ENCODE measurements at places on chromosomes 13 and 19.

DNA sequence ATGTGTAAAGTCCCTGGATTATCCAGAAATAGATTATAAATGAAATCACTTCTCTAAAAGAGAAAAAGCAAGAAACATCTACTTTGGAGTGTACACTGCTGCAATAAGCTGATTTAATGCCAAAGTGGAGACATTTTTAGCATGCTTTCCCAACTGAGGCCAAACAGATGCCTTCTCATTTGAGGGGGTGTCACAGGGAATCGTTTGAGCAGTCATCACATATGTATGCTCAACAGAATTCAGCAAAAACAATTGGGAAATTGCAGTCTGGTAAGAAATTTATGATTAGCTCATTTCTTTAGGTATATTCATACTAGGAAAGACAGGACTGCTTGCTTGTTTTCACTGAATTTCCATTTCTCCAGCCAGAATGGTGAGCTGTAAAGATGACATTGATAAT, 27.3 kb upstream of the TPP2 start:
- no peak for DNase-seq

DNA sequence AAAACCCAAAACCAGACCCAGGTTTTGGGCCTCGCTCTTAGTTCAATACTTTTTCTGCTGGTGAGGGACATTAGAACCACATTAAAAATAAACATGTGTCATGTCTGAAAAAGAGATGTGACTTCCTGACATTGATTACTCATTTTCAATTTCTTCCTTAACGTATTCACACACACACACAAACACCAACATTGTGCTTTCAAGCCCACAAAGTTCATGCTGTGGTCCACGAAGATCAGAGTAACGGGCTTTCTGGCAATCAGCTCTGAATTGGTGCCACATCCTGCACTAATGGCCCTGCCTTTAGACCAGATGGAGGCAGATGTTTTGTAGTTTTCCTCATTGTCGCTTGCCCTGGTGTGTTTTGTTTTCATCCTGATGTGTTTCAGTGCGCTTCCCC, 47.9 kb upstream of the POMP start:
- DNase-seq = peak; percentile 40

GRCh38 chr13:34070544-34071303, 252.8 kb downstream of the RFC3 start:
- DNase-seq = no peak

GRCh38 chr19:19257137-19257536, 16.0 kb downstream of the TM6SF2 start:
- DNase-seq = no peak

- no peak for DNase-seq
Observed at GRCh38 chr13:30355839-30356238, 48.5 kb upstream of the KATNAL1 start.

DNA sequence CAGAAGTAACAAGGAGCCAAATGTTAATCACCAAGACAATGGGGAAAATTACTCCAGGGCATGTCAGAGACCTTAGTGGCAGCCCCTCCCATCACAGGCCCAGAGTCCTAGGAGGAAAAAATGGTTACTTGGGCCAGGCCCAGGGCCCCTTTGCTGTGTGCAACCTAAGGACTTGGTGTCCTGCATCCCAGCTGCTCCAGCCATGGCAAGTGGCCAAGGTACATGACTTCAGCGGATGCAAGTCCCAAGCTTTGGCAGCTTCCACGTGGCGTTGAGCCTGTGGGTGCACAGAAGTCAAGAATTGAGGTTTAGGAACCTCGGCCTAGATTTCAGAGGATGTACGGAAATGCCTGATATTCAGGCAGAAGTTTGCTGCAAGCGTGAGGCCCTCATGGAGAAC, 46.7 kb downstream of the OR10H4 start:
- DNase-seq = no peak

DNA sequence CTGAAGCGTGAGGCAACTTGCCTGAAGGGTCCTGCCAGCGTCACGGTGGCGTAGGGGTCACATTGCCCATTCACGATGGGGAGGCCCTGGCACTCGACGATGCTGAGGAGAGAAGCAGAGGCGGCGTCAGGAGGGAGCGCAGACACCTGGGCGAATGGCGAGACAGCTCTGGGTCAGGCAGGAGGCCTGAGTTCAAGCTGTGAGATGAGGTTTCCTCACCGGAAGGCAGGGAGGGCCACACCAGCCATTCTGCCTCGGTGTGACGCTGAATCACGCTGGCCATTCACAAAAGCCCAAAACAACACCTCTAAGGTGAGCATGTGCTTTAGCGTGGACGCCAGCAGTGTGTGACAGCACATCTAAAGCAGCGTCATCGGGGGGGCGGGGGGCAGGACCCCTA, 54.0 kb upstream of the C13orf46 start:
- no peak for DNase-seq

DNA sequence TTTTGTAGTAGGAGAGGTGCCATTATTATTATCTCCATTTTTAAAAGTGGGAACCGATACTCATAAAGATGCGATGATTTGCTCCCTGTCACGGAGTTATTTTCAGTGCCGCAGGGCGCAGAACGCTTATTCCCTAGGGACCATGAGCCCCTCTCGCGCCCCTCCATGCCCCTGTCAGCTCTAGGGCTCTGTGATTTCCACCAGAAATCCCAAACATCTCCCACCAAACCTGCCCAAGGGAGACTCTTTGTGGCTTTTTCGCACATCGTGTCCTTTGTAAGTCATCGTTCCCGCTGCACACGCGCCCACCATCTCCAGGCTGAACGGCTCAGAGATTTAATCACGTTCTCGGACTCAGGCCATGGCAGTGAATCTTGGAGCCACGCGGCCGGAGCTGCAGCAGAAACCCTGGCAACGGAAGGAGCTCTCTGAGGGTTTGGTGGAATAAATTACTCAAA, 105.1 kb downstream of the DNAJC15 start:
- DNase-seq = no peak

- DNase-seq = no peak
Observed at GRCh38 chr19:45778010-45778661, 4.2 kb downstream of the DMPK start.

GRCh38 chr13:32824675-32825074, 191.5 kb upstream of the KL start:
- DNase-seq = peak; percentile 96

- peak; percentile 90 for DNase-seq
Observed at GRCh38 chr13:50589139-50589538, 254.4 kb downstream of the DLEU7 start.

DNA sequence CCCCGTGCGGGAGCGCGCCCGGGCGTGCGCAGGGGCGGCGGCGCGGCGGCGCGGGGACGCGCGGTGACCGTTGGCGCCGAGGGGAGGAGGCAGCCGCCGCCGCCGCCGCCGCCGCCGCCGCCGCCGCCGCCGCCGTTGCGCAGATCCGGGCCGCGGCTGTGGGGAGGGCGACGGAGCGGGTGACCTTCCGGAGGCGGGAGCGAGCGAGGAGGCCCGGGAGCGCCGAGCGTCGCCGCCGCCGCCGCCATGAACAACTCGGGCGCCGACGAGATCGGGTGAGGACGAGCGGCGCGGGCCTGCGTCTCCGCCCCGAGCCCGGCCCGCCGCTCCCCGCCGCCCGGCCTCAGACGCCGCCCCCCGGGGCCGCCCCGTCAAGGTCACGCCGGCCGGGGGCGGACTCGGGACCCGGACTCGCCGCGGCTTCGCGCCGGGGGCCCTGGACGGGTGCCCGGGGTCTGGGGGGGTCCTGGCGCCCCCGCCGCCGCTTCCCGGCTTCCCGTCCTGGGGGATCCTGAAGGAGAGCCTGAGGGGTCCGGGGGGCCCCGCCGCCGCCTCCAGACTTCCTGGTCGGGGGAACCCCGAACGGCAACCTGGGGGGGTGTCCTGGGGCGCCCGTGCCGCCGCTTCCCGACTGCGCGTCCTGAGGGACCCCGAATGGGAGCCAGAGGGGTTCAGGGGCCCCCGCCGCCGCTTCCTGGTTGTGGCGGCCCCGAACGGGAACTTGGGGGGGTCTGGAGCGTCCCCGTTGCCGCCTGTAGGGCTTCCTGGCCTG, at the start of gene DAZAP1:
Gene DAZAP1, plus strand, starts transcription at position 59 of the 772 bp plus-strand sequence. Its CDS starts 188 bp downstream, at position 247.
- peak; percentile 30 for DNase-seq

DNA sequence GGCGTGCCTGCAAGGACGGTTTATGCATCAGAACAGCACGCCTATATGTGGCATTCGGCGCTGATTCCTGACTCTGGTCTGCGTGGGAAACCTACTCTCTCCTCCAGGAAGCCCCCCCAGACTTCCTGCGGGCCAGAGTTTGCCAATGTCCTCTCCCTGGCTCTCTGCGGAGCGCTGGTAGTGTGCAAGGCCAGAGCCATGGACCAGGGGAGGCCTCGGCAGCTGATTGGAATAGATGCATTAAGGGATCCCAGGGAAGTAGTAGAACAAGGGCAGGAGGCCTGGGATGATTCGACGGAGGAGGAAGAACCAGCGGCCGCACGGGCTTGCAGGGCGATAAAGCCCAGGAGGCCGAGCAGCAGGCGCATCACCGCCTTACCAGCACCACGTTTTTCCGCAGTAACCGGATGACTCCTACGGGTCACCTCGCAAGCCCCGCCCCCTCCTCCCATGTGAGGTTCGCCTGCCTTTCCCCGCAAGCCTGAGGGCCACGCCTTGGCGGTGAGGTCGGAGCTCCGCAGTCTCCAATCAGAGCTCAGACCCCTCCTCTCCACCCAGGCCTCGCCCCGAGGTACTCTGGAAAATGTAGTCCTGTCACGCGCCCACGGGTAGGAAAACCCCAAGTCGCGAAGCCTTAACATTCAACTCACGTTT, 5.0 kb downstream of the CLEC11A start:
- peak; percentile 74 for DNase-seq

DNA sequence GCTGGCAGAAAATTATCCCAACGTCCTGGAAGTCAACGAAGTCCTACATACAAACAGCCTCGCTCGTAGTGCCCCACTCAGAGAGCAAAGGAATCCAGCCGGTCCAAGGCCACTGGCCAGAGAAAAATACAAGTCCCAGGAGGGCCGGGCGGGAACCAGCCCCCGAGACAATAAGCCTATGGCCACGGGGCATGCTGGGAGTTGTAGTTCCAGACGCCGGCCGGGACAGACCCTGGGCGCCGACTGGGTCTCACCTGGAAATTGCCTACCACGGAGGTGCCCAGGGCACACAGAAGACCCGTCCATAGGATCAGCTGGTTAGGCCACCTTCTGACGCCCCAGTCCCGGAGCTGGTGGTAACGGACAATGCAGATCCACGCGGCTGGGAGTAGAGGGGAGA, 5.4 kb downstream of the TMEM150B start:
- DNase-seq = peak; percentile 64

GRCh38 chr19:38701455-38702063, 42.7 kb downstream of the CAPN12 start:
- DNase-seq = no peak

GRCh38 chr19:6423499-6424194, 964 bp downstream of the KHSRP start:
- peak; percentile 75 for DNase-seq

DNA sequence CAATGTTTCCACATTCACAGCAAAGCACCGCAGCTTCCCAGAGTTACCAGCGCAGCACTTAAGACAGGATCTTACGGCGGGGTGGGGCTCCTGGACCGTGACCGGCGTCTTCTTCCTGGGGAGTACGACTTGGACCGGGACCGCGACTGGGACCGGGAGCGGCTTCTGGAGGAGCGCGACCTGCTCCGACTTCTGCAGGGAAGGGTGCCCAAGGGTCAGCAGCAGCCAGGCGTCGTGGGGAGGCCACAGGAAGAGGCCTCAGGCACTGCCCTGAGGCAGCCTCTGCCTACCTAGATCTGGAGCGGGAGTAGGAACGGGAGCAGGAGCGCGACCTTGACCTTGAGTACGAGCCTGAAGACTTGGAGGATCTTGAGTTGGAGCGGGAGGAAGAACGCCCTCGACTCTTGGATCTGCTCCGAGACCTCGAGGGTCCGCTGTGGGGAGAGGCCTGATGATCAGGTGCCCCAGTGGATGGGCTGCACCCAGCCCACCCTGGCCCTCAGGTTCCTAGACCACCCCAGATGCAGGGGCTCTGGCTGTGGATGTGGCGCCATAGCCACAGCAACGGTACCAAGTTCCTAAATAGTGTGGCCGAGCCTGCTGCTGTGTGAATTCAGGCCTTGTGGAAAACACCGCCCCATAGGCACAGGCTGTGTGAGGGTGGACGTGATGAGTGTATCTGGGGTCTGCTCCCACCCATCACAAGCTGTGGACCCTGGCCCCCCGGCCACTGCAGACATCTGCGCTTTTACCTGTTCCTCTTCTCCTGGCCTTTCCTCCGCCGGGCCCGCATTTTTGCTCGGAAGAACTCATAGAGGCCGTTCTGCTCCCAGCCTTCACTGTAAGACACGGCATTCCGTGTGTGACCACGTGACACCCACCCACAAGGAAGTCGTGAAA, 21.9 kb downstream of the CHERP start:
- no peak for DNase-seq

DNA sequence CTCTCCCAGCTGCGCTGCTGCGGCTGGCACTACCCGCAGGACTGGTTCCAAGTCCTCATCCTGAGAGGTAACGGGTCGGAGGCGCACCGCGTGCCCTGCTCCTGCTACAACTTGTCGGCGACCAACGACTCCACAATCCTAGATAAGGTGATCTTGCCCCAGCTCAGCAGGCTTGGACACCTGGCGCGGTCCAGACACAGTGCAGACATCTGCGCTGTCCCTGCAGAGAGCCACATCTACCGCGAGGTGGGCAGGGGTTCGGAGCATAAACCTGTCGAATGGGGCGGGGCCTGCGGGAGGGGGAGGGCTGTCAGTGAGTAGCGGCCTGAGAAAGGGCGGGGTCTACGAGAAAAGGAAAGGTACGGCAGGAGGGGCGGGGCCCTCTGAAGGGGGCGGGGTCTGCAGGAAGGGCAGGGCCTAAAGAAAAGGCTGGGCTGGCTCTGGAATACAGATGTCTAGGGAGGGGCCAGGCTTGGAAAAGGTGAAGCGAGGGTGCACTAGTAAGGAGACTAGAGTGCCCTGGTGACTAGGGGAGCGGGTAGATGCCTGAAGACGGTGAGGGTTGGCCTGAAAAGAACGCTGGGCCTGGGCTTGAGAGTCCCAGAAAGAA, 3.6 kb downstream of the CD37 start:
- peak; percentile 30 for DNase-seq

GRCh38 chr13:109545931-109546330, 240.5 kb downstream of the IRS2 start:
- no peak for DNase-seq

GRCh38 chr13:24264976-24265375, 44.4 kb upstream of the C1QTNF9 start:
- DNase-seq = no peak

- DNase-seq = no peak
Observed at GRCh38 chr13:80465321-80465720, 124.4 kb upstream of the SPRY2 start.

DNA sequence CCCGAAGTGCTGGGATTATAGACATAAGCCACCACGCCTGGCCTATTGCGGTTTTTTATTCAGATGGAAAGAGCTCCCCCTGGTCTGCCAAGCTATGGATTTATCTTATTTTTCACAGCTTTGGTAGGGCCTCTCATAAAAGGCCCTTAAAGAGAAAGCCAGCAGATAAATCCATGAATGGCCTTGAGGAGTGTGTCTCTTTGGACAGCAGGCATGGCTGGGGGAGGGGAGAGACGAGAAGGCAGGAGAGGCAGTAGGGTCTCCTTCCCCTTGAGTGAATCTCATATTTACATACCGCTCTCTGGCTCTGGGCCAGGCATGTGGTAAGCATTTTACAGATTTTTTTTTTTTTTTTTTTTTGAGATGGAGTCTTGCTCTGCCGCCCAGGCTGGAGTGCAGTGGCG, 25.2 kb downstream of the MARK4 start:
- DNase-seq = no peak

Measured in ELR (cell line).